ENCODE measurements at places on chromosomes 11 and 22. TPM values are rescaled to one million over a fixed set of nuclear protein-coding genes. Genes with fewer than 3 reads are reported as not detected.

GRCh38 chr11:113329725-113330124, 15.3 kb downstream of the TTC12 start:
- DNase-seq, result no peak

- no peak for DNase-seq
Observed at GRCh38 chr22:19498154-19498865, 18.6 kb downstream of the CDC45 start.

DNA sequence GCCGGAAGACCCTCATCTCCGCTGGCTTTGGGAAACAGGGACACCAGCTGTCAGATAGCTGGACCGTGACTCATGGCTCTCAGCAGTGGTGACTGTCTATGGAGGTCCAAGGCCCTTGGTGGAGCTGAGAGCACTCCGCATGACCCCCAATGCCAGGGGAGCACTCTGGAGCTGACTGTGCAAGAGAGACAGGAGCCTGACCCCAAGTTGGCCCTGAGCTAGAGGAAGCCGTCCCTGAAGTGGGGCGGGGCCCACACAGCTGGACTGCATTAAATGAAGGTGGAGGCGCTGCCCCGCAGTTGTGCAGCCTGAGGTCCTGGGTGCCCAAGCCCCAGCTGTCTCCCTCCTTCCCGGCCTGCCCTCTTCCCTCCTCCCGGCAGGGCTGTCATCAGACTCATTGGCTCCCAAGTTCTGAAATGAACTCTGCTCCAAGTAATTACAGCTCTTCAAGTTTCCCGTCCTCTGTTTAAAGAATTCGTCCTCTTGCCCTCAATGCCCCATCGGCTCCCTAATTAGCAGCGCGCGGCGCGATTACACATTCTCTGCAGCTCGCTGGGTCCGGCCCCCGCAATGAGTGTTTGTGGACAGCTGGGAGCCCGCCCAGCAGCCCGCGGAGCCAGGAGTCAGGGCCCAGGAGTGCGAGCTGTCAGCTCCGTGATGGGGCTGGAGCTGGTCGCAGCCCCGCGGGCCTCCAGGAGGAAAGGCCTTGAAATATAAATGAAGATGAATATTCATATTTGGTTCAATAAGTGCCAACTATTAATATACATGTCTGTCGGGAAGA, 93.2 kb upstream of the LMO1 start:
- DNase-seq, result peak; percentile 7

Gene NAV2
- total RNA-seq, result 11.2 TPM

Measured in fibroblast of villous mesenchyme (primary cell).